ENCODE measurements at places on chromosomes 3 and 15.

- DNase-seq: peak; percentile 14
Observed at GRCh38 chr15:94582368-94582767, 351.0 kb downstream of the MCTP2 start.

- DNase-seq: no peak
Observed at GRCh38 chr3:59535791-59536221, 486.0 kb upstream of the CFAP20DC start.

- no peak for DNase-seq
Observed at GRCh38 chr3:13598201-13598600, 49.3 kb downstream of the FBLN2 start.

GRCh38 chr3:124429129-124429815 lies 301.0 kb upstream of the UMPS start:
- no peak for DNase-seq

- no peak for DNase-seq
Observed at GRCh38 chr3:159856590-159857104, 132.0 kb upstream of the IL12A start.

DNA sequence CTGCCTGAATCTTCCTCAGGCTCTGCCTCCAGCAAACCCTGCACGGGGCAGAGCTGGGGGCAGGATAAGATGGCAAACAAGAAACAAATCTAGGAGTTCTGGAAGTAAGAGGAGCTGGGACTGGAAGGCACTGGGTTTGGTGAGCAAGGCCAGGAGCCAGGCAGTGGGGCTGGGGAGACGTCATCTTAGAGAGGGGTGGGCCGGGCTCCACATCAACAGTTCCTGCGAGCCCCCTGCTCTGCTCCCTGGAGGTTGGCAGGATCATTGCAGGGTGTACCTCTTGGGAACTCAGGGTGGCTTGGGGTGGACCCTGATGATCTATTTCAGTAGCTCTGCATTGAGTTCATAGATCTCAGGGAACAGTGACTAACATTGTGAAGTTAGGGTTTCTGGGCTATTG lies 87.3 kb upstream of the PRR23E start:
- DNase-seq: no peak

GRCh38 chr3:189383630-189384029 lies 211.9 kb downstream of the TPRG1 start:
- DNase-seq: no peak

DNA sequence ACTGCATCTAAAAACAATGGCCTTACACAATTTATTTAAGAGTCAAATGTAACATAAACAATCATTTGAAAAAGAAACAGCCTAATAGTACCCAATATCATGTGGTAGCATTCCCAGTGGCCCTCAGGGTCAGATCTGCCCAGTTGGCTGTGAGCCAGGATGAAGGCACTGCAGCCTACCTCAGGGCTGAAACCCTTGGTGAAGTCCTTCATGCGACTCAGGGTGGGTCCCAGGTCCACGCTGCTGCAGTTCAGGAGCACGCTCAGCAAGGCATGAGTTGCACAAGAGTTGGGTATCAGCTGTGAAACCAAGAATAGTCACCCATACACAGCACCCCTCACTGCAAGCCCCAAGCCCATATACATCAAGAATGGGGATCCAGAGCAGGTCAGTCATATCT lies 37.1 kb downstream of the SEMA3G start:
- no peak for DNase-seq

DNA sequence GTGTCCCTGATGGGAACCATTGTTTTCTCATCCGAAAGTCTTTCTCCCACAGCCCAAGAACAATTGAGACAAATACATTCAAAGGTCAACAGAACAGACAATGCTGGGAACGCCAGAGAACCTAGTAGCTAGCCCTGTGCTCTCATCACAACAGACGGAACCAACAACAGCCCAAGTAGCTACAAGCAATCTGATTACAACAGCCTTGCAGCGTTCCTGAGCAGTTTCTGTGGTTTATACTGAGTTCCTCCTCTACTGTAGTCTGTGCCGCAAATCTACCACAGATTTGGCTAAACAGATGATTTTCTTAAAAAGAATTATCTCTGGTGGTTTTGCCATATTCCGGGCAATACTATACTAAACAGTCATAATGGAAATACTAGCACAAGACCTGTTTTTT lies 435.6 kb downstream of the MECOM start:
- DNase-seq: no peak

DNA sequence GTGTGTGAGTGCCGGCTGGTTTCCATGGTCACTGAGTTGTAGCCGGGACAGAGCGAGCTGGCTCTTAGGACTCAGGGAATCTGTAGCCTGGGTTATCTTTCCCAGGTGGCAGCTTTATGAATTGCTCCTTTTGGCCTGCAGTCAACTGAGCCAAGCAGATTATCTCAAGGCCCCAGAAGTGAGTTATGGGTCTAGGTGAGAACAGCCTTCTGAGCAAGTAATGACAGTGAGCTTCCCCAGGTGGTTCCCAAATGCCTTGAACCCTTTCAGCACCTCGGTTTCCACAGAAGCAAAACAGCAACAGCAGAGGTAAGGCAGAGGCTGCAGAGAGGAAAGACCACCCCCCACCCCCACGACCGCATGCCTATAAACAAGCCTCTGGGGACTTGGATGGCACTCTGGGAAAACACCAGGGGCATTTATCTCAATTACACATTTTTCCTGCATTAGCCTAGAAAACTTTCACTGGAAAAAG lies 56.7 kb upstream of the DGKG start:
- no peak for DNase-seq

- no peak for DNase-seq
Observed at GRCh38 chr3:123869165-123869564, 15.0 kb downstream of the MYLK start.

- no peak for DNase-seq
Observed at GRCh38 chr15:85609492-85609891, 185.2 kb downstream of the KLHL25 start.

DNA sequence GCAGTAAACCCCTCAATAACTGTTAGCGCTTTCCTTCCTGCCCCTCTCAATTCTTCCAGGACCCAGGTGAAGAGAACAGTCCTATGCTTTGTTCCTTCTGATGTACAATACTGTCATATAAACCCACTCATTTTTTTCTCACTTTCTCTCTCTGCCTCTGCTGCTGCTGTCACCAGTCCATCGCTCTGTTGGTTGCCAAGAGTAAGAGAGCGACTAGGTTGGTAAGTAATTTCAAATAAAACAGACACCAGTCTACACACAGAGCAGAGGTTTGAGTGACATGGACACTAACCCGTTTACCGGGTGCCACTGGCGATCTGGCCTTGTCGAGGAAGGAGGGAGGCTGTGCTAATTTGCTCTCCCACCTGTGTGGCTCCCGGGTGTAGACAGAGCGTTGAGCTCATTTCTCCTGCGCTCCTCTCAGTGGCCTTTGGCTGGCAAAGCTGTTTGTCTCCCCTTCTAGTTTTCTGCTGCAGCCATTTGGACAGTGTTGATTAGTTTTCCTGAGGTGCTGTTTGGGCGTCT lies 215.4 kb downstream of the THSD4 start:
- no peak for DNase-seq

GRCh38 chr3:69085168-69085832 lies 563 bp downstream of the ARL6IP5 start:
- no peak for DNase-seq

GRCh38 chr3:134212967-134213665 lies 37.5 kb downstream of the RYK start:
- DNase-seq: peak; percentile 84

GRCh38 chr3:134486577-134487041 lies 752 bp downstream of the CEP63 start:
- DNase-seq: no peak

- DNase-seq: no peak
Observed at GRCh38 chr15:82805994-82806406, at the start of gene FSD2. FSD2 (minus strand) TSS chr15:82806069; CDS start chr15:82787390, 18,679 bp downstream.

GRCh38 chr3:120094776-120095225 lies 554 bp upstream of the GSK3B start:
- peak; percentile 99 for DNase-seq

DNA sequence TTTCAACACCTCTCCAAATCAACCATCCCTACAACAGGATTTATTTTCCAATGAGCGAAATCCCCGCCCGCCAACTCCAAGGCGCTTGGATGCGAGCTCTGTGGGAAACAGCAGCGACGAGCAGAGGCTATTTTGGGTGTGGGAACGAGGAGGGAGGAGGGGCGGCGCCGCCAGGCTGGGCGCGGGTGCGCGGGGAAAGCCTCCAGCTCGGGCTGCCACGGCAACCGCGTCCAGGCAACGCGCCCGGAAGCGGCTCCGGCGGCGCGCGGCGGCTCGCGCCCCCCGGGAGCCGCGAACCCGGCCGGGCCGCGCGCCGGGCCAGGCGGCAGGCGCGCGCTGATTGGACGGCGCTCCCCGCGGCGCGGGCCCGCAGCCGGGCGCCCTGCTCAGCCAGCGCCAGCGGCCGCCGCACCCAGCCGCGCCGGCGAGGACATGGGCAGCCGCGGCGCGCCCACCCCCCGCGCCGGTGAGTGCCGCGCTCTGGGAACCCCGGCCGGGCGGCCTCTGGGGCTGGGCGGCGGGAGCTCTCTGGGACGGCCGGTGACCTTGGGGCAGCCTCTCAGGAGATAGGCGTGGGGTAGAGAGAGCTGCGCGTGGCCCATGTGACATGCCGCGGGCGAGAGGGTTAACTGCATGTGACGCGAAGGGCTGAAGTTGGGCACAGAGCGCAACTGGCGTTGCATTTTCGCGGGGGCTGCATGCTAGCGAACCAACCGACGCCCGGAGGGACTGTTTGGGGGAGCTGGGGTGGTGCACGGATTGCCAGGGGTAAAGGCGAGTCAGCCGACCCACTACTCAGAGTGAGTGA lies at the start of gene FAM81A:
TSS of gene FAM81A (plus strand) at position 370 of the 808 bp plus-strand sequence. CDS start 20,441 bp downstream, outside the sequence.
- DNase-seq: peak; percentile 22

DNA sequence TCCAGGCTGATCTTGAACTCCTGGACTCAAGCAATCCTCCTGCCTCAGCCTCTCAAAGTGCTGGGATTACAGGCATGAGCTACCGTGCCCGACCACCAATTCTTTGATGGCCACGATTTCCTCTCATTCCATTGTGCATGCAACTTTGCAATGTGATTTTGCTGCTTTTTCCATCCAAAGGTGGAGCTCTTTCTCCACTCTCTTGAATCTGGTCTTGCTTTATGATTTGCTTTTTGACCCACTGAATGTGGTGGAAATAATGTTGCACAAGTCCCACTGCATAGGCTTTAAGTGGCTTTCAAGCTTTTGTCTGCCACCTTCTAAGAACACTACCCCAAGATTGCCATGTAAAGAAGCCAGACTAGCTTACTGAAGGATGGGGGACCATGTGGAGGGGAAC lies 10.6 kb downstream of the RPS27L start:
- no peak for DNase-seq

GRCh38 chr3:25478211-25478757 lies 50.2 kb downstream of the RARB start:
- no peak for DNase-seq

GRCh38 chr15:70201425-70201775 lies 103.7 kb upstream of the TLE3 start:
- DNase-seq: no peak

DNA sequence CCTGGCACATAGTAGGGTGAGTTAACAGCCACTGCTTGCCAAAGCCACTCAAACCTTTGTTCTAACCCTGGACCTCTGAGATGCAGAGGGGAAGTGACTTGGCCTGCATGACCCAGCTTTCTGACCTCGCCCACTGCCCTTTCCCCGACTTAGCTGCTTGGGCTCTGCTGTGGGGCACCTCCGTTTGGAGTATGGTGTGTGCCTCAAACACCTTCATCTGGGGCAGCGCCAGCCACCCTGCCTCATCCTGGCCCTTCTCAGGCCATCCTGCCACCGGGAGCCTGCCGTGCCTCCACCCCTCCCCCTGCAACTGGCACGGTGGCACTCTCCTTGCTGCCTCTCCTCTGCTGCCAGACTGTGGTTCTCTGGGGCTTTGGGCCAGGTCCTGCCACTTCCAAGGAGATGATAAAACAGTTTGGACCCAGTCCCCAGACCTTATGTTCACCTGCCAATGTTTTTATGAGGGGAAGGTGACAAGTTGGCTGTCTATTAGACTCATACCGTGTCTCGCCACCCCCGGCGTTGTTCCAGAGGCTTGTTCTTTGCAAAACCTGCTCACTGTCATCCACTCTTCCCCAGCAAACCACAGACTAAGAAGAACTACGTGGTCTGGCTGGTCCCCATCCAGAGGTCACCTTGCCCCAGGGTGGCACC lies 32.2 kb downstream of the SLC6A6 start:
- DNase-seq: no peak

DNA sequence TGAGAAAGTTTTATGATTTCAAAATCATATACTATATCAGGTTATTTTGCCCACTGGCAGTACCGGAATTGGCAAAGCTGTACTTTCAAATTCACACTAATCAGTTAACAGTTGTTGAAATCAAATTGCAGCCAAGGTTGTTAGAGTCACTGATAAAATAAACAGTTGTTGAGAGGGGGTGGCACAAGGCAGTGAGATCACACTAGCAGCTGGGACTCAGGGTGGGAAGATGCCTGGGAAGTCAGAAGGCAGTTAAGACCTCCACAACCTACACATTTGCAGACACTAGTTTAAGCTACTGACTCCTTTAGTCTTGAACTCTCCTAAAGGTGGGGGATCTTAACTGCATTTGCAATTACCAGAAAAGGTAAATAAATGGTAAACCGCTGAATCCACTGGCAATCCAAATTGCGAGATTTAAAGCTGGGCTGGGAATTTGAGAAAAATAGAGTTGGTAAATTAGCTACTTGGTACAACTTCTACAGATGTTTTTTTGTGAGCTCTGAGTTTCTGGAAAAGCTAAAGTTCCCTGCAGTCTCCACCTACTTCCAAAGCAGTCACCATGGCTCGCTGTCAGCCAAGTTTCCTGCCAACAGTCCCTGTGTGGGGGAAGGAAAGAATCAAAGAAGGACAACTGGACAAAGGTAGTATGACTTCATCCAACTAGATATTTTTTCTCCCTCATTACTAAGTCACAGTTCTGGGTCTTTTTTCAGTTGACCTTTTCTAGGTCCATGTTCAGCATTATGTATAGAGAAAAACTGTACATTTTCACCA lies 105.7 kb downstream of the ZNF385D start:
- no peak for DNase-seq

DNA sequence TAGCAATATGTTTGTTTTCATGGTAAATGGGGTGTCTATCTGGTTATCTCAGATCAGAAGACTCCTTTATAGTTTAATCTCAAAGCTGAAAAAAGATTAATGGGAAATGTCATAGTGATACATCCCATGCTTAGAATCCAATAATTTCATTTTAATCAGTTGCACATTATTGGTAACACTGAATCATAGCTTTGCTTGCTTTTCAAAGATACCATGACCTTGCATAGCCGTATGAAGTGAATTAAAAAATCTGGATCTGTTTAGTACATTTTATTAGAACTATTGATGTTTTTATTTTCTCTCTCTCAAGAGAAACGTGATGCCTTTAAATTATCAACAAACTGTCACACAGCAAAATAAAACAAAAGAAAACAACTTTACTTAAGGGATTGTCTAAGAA lies 506.7 kb upstream of the SGO1 start:
- no peak for DNase-seq

- DNase-seq: no peak
Observed at GRCh38 chr3:113516115-113516505, 1.2 kb upstream of the SPICE1 start.

GRCh38 chr15:58934114-58934447 lies 602 bp upstream of the SLTM start:
- no peak for DNase-seq

All from stimulated activated CD4-positive, alpha-beta T cell treated with anti-CD3 and anti-CD28 coated beads, Interleukin-1b, Interleukin-23, amount 100 ng/mL, for 48 hours (primary cell).